ENCODE measurements at places on chromosomes 6 and 20.

GRCh38 chr20:61673152-61673847 lies 392.4 kb downstream of the TAF4 start:
- DNase-seq: no peak

DNA sequence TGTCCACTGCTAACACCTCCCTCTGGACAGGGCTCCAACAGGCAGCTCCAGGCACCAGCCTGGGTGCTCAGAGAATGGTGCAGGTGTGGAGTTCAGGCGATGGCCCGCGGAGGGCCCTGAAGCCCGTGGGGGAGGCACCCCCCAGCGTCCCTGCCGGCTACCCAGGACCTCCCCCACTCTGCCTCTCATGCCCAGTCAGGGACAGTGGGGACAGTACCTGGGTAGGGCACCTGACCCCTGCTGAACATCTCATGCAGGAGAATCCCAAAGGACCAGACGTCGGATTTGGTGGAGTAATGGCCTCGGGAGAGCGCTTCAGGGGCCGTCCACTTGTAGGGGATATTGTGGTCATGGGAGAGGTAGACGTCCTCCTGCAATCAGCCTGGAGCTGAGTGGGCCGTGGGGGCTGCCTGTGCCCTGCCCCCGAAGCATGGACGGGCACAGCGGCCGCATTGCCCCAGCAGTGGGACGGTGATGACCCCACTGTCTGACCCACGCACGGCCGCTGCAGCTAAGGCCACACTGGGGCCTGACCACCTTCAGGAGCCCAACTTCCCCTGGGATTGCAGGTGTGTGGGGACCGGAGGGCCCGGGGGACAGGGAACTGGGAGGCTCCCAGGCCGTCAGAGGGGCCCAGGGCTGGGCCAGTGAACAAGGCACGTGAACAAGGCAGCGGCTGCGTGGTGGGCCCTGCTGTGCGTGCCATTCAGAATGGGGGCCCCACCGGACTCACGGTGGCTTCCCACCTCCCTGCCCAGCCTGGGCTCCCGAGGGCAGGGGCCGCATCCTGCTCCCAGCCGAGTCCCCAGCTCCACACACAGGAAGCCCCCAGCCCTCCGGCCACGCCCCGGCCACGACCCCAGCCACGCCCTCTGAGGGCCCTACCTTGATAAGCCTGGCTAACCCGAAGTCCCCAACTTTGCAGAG lies 7.1 kb downstream of the PTK6 start:
- DNase-seq: no peak

DNA sequence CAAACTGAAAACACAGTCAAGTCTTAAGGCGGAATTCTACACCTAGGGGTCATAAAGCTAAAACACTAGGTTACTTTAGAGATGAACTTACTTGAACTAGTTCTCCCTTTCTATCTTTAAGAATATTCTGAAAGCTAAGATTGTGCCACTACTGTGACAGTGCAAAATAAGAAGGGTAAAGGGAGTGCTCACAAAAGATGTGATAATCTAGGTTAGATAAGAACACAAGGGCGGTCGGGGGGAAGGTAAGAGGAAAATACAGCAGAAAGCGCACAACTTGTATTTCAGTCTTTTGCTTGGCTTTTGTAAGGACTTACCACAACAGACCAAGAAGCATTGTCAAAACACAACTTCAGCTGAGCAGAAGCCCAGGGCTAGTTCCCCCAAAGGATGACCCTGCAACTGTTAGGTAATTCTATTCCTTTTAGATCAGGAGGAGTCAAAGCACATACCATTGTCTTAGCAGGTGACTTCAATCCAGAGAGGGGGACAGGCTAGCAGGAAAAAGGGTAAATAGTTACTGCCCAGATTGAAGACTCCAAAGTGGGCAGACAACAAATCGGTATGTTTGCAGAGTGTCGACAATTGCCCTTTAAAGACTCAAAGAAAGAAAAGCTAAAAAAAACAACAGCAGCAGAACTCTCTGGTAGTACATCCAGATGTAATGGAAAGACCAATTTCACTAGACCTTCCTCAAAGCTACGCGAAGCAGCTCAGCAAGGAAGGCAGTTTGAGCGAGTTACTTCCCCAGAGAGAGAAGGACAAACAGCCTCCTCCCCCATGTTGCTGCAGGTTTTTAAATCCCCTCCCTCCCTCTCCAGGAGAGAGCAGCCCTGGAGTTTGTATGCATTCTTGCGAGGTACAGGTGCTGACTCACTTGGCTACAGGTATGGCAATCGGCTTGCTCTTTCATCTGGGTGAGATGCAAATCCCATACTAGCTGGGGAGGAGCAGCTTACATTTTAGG lies 59.0 kb downstream of the RIPOR2 start:
- no peak for DNase-seq

GRCh38 chr6:163338671-163339405 lies 75.7 kb upstream of the QKI start:
- DNase-seq: no peak

GRCh38 chr20:58911970-58912369 lies 59.5 kb downstream of the GNAS start:
- no peak for DNase-seq

DNA sequence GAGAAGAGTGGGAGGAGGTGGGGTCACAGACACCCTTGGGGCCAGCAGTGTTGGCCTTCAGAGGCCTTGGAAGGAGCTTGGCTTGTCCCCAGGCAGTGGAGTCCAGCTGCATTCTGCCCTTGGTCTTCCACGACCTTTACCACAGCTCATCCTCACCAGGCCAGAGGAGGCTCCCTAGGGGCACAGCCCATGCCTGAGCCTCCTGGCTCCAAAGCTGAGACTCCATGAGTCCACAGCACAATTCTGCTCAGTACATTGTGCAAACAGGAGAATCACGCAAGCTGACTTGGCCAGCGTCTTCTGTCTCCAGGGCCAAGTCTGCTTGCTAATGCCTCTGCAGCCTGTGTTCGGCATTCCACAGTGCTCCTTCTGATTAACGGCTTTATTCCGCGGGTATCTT lies 337.2 kb downstream of the SMOC2 start:
- DNase-seq: no peak
